Right cardiac atrium (tissue), 5 donors: ENCODE measurements at places on chromosomes 5 and 9.
A peak's percentile ranks its signal among the peaks of the same experiment; 100 is the strongest.

- DNase-seq = no peak
Observed at GRCh38 chr9:96868709-96869108, 14.4 kb upstream of the ZNF782 start.

DNA sequence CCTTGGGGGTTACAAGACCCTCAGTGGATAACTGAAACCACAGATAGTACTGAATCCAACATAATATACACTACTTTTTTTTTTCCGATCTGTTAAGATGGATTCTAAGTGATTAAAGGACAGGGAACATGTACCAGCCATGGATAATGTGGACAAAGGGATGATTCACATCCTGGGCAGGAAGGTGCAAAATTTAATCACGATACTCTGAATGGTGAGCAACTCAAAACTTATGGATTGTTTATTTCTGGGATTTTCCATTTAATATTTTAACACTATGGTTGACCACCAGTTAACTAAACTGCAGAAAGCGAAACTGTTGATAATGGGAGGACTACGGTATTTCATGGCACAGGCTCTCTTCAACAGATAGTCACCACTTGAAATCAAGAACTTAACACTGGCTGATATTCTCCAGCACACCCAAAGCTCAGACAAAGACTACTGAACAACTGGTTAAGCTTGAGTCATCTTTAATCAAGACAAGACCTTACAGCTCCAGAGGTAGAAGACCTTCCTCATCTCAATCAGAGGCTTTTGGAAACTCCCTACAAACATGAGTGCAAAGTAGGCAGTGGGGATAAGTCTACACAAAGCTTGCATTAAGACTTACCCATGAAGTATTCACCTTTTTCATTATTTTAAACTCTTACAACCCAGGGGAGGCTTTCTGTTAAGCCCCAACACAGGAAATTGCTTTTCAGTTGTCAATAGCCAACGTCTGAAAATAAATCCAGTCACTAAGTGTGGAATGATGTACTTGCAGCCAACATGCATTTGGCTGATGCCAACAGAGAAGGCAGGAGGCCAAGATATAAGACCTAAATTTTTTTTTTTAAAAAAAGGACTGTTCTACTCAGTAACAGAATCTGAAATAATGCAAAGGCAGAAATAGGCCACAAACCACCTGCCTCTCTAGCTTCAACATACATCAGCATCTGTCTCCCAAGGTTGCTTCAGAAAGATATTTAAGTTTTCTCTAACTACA is 78.7 kb downstream of the ELAVL2 start:
- DNase-seq = no peak

DNA sequence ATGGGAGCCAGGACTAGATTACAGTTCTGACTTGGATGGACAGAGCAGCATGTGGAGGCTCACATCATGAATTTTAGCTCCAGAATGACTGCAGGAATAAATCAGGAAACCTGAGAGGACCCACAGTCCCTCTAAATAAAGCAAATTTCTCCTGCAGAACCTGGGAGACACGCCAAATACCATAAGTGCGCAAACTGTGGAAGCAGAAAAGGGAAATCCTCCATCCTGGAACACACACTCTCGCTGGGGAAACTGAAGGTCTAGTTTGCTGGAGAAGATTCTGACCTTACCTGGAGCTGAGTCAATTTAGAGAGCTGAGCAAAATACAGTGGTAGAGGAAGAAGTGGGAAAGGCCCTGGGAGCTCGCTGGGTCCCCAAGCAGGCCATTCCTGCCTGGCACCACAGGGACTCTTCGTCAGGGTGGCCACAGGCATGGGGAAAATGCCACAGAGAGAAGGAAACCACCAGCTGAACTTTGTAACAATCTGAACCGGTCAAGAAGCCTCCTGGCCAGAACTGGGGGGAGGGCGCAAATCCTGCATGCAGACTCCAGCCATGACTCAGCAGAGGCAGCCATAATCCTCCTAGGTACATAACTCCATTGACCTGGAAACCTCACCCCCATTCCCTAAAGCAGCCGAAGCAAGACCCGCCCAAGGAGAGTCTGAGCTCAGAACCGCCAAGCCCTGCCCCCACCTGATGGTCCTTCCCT is 390.9 kb downstream of the LRRC70 start:
- DNase-seq = no peak

DNA sequence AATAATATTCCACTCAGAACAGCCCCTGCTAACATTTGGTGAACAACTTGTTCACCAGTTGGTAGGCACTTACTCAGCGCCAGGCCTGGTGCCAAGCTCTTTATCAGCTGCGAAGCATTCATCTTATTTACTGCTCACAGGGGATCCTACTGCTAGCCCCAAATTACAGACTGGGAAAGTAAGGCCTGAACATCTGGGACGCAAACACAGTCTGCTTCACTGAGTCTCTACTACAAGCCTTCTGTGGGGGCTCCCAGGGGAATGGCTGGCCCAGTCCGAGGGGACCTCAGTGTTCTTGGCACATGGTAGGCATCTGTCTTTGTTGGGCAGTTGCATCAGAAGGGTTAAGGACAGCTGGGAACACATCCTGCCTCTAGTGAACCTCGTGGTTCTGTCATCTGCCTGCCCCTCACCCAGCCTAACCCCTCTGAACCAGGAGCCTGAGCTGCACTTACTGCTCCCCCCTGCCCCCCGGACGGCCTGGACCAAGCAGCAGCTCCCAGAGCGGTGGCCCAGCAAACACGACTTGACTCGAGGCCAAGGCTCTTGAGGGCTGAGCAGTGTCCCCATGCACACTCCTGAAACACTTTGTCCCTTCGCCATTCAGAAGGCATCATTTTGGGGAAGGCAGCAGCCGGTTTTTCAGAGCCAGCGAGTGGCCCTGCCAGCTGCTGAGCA is at the start of gene PHYHD1:
TSS of gene PHYHD1 (plus strand) at position 602 of the 678 bp plus-strand sequence. CDS start 1,342 bp downstream, outside the sequence.
- DNase-seq = peak; percentile 91

DNA sequence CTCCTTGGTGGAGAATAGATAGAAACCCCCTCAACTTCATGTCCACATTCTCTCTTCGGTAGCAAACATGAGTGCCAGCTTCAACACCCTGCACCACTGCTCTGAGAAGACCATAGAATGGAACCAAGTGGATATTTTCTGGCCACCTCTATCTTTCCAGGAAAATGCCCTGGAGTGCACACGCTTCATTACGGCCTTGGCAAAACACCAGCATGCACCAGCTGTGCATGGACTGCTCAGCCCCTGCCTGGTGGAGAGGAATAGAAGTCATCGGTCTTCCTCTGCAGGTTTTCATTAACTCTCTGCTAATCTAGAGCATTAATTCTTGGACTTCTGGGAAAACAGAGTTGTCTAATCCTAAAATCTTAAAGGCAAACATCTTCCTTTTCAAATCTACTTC is 211.6 kb upstream of the TMEM161B start:
- DNase-seq = no peak

DNA sequence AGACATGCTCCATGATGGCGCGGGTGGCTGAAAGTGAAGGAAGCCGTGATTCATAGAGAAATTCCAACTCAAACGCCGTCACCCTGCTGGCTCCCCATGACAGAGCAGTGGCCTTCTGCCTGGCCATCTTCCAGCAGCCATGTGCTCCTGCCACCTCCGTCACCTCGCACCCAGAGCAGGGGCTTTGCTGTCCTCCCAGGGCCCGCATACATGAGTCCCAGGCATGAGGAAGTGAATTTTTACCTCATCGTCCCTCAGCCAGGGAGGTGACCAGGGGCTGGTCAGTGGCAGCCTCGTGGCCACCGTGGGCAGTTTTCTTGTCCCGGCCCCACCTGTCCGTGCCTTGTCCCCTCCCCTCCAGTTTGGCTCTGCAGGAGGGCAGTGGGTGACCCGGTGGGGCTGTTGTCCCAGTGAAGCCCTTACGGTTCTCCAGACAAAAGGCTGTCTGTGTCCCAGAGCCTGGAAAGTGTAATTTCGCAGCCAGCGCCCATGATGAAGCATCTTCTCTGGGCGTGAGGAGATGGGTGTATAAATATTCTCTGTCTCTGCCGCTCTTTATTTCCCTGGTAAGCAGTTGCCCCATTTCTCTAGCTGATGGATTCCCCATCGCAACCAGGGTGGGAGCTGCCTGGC is 124.0 kb upstream of the LMX1B start:
- DNase-seq = no peak

DNA sequence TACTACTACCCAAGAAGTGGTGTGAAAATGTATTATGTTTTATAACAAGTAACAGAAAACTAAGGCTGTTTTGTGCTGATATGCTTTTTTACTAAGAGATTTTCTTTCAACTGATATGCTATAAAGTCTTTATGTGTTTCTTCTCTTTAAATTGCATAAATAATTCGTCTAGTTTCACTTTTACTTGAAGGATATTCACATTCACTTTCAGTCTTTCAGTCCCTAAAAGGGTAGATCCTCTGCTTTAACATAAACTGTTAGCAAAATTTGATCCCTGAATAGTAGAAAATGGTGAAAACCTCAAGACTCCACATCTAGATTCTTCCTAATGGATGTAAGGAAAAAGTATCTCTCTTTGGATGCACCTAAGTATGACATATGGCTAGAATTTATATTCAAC is 69.0 kb upstream of the FST start:
- DNase-seq = no peak

DNA sequence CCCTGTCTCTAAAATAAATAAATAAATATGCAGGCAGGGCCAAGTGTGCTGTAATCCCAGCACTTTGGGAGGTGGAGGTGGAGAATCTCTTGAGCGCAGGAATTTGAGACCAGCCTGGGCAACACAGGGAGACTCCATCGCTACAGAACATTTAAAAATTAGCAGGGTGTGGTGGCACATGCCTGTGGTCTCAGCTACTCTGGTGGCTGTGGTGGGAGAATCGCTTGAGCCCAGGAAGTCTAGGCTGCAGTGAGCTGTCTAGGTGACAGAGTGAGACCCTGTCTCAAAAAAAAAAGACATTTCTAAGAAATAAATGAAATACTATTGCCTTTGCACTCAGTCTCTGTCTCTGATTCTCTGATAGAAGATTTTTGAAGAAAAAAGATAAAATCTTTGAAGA is 1.2 kb upstream of the PCDHGA10 start:
- no peak for DNase-seq

DNA sequence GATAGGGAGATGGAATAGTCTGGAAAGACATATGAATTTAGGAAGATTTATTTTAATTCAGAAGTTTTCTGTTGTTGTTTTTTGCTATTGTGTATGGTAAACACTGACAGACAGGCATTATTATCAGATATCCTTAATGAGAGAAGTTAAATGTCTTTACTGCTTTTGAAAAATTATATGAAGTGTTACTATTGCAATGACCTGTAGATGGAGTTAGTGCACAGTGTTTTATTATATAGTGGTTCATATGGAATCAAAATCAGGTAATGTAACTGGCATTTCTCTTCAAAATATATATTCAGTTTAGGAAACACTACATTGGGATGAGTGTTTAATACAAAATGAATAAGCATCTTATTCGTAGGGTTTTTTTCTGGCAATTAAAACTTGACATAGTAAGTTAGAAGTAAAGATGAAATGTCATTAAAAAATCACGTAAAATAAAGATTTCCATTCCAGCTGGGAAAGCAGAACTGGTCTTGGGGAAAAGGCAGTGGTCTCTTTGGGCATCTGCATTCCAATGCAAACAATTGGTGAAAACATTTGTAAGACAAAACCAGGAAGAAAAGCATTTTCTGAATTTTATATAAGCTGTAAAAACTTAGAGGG is 3.9 kb downstream of the GABRA1 start:
- no peak for DNase-seq

DNA sequence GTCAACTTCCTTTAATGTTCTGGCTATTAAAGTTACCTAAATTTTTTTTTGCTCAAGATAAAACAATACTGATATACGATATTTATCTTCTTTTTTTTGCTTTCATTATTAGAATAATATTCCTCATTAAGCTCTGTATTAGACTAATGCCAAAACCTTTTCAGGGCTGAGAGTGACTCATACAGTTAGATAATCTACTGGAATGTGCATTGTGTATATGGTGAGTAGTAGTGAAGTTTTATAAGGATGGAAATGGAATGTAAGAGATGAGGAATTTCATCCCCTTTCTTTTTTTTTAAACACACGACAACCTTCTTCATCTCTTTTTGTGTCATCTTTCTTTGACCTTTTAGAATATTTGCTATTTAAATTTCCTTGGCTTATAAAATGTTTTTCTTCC is 268.6 kb downstream of the ISL1 start:
- no peak for DNase-seq

DNA sequence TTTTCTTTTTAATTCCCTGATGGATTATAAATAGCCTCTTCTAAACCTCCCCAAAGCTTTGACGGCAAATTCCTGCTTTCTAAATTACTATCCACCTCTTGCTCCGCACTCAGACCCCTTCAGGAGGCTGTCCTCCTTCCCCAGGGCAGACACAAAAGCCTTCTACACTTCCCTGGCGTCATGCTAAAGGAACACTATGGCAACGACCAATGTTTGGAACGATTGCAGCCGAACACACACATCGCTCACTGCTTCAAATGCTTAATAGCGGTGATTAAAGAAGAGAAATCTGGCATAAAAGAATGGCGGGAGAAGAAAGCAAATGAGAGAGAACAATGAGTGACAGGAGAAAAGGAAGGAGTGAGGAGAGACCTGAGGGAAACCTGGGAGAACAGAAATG is 297.3 kb downstream of the MLLT3 start:
- no peak for DNase-seq

GRCh38 chr5:62431735-62432620 is 19.4 kb downstream of the IPO11 start:
- no peak for DNase-seq

- DNase-seq = no peak
Observed at GRCh38 chr9:72924154-72924790, 28.6 kb downstream of the ALDH1A1 start.

GRCh38 chr5:178322736-178323540 is 90.3 kb upstream of the PHYKPL start:
- DNase-seq = peak; percentile 35

DNA sequence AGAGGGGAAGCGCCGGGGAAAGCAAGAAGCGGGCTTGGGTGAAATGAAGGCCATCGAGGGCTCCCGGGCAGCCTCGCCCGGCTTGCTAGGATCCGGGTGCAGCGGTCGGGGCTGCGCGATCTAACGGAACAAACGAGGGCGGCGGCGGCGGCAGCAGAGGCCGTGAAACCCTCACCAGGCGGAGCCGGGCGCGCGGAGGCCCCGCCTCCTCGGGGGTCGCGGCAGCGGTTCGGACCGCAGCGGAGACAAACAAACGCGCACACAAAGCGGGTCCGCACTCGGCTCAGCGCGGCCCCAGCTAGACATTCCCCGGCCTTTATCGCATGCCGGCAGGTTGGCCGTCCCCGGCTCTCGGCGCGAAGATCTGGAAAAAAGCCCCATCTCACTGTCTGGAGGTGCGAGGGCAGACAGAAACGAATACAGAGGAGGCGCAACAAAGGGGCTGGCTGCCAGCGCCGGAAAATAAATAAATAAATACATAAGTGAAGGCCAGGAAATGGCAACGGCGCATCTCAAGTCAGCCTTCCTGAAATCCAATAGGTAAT is 10.5 kb upstream of the TRIM36 start:
- no peak for DNase-seq

- no peak for DNase-seq
Observed at GRCh38 chr5:20618340-20618739, 630.3 kb upstream of the CDH18 start.

- DNase-seq = no peak
Observed at GRCh38 chr9:69452110-69452782, 127.2 kb downstream of the ENTREP1 start.

DNA sequence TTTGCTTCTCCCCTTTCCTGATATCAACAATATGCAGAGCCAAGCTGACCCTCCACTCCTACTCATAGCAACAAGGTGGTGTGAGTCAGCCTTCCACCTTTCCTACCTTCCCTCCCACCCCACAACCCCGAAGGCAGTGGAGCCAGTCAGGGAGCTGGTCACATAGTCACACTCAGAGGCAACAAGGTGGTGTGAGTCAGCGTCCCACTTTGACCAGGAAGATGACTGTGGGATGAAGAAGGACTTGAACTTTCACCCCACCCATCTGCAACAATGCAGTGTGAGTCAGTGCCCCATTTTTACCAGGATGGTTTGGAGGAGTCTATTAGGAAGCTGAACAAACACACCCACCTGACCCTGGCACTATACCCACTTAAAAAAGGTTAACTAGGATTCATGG is 30.1 kb upstream of the ZNF782 start:
- DNase-seq = no peak
